ENCODE measurements at places on chromosomes 4 and X. TPM values are rescaled to one million over a fixed set of nuclear protein-coding genes. Genes with fewer than 3 reads are reported as not detected.

SFRP2 gene
- not detected for total RNA-seq

PRSS12 gene
- total RNA-seq, result 0.24 TPM

POLN gene
- total RNA-seq, result 0.60 TPM

PAGE5 gene
- total RNA-seq, result not detected

MEPE gene
- not detected for total RNA-seq

SPANXC gene
- total RNA-seq, result 0.44 TPM

ADGRA3 gene
- 19.6 TPM for total RNA-seq

KLF8 gene
- not detected for total RNA-seq

ENAM gene
- total RNA-seq, result not detected

All from A549 treated with CORT108297 at 1 μM for 4 hours (cell line).